NK-92 treated with Interleukin-12 subunit alpha and Interleukin-12 subunit beta, amount 100 ng/mL, for 24 hours (cell line): ENCODE measurements at places on chromosomes 1 and 21.

DNA sequence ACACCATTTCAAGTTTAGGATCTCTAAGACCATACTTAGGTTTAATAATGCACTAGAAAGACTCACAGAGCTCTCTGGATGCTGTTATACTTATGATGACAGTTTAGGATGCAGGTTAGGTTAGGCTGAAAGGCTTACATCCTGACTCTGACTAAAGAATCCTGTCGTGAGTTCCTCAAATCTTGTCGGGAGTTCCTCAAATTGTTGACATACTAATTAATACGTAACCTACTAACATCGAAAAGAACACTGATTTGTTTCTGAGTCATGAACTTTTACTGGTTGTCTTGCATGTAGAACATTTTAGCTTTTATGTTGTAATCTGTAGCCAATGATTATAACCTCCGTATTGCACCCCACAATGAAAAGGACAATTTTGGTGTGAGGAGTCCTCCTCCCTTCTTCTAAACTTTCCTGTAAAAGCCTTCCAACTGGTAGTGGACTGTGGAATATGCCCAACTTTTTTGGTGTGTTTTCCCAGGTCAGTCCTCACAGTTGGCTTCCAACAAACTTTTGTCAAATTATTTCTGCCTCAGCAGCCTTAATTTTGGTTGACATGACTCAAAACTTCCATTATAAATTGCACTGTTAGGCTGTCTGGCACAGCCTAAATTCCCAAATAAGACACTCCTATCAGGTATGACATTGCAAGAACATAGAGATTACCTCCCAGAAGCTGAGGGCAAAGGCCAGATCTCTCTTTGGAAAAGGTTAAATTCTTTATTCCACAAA, 107.9 kb upstream of the PALMD start:
- no peak for DNase-seq

GRCh38 chr1:209594440-209594839, 10.9 kb downstream of the CAMK1G start:
- no peak for DNase-seq

DNA sequence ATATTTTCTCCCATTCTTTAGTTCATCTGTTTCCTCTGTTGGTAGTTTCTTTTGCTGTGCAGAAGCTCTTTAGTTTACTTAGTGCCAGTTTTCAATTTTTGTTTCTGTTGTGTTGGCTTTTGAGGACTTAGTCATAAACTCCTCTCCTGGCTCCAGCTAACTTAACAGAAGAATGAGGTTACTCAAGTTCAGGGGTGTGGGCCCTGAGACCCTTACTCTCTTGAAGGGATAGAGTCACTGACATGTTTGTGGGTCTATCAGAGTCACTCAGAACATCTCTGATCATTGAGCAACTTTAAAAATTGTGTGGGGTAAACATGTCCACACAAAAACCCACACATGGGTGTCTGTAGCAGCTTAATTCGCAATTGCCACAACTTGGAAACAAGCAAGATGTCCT, 14.2 kb downstream of the AGT start:
- DNase-seq = no peak

- DNase-seq = no peak
These were observed 14.2 kb downstream of the NTPCR start for GRCh38 chr1:232964601-232965000.

GRCh38 chr1:26697978-26698849, 2.4 kb downstream of the ARID1A start:
- DNase-seq = peak; percentile 33

DNA sequence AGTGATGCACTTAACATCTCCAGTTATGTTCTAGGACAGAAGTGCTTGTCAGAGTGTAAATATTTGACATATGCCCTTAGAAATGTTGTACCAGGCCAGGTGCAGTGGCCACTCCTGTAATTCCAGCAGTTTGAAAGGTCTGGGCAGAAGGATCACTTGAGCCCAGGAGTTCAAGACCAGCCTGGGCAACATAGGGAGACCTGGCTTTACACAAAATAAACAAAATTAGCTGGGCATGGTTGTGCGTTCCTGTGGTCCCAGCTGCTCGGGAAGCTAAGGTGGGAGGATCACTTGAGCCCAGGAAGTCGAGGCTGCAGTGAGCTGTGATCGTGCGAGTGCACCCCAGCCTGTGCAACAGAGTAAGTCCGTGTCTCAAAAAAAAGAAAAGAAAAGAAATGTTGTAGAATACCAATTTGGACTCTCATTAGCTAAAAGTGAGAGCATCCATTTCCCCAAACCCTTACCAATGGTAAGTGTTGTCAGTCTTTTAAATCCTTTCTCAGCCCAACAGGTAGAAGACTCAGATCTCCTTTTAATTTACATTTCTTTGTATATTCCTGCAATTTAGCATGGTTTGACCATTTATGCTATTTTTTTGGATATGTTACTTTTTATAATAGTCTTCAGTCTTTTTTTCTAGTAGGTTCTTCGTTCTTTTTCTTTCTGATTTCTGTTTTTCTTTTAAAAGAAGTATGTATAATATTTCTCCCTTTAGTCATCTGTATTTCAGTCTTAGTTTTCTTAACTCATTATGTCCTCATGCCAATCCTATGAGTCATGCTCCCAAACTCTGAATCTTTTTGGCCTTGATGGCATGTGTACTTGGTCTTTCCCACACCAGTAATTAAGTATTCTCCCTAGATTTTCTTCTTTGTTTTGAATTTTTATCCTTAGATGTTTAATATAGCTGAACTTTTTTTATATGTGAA, 74.4 kb downstream of the CAMTA1 start:
- no peak for DNase-seq

DNA sequence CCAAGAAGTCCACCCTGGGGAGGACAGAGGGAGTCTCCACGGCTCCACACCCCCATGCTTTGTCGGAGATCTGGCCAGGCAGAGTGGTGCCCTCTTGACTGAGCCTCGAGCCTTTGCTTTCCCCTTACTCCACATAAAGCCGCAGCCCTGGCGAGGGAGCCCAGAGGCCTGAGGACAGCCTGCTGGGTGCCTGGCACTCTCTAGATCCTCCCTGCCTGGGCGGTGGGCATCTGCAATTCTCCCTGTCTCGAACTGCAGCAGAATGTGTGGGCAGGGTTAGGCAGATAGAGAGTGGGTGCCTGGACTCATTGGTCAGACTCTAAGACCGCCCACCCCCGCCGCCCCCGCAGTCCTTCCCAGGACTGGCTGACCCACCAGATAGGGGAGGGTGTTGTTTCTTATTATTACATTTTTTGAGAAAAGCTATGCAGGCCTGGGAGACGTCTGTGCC, 13.9 kb downstream of the EPHX1 start:
- no peak for DNase-seq

- no peak for DNase-seq
These were observed 307.7 kb downstream of the SIPA1L2 start for GRCh38 chr1:232322162-232322734.

- no peak for DNase-seq
These were observed 12.3 kb upstream of the RGS4 start for GRCh38 chr1:163056831-163057230.

GRCh38 chr1:246005067-246005466, 502.0 kb downstream of the SMYD3 start:
- DNase-seq = no peak

DNA sequence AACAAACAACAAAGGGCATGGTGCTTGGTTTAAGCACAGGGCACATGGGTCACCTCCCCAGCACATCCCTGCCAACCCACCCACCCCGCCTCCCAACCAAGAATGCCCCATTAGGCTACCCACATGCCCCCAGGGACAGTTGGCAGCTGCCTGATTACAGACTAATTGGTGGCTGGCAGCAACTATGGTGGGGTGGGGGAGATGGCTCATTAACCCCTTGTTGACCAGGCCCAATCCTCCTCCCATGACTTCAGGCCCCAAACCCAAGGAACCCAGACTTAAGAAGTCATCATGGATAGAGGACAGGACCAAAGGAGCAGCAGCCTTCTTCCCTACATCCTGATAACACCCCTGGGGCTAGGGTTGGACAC, 1.3 kb downstream of the RIMS3 start:
- no peak for DNase-seq

DNA sequence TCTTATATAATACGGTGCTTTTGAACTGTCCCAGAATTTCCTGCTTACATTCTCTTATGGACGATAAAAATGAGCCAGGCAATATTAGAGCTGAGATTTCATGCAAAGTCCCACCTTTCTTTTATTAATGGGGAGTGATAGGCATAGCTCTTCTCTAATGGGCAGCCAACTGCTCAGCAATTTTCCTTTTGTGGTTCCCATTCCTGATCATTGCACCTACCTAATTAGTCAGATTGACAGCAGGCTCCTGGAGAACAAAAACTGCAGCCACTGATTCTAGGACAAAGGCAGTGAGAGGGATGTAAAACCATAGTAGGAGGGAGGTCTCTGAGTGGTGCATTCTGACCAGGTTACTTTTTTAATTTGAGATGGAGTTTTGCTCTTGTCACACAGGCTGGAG, 110.4 kb downstream of the UCK2 start:
- no peak for DNase-seq
